ENCODE measurements at places on chromosomes 1 and 21. TPM values are rescaled to one million over a fixed set of nuclear protein-coding genes. Genes with fewer than 3 reads are reported as not detected.
A peak's percentile ranks its signal among the peaks of the same experiment; 100 is the strongest.

ATAD3C gene
- 0.89 TPM for total RNA-seq

FAAH gene
- total RNA-seq, result 0.64 TPM

URB1 gene
- 13.5 TPM for total RNA-seq

COG2 gene
- total RNA-seq, result 12.2 TPM

CCDC185 gene
- total RNA-seq, result not detected

CFHR4 gene
- not detected for total RNA-seq

GRCh38 chr1:230598745-230599144 is 43.5 kb upstream of the COG2 start:
- no peak for DNase-seq

DNA sequence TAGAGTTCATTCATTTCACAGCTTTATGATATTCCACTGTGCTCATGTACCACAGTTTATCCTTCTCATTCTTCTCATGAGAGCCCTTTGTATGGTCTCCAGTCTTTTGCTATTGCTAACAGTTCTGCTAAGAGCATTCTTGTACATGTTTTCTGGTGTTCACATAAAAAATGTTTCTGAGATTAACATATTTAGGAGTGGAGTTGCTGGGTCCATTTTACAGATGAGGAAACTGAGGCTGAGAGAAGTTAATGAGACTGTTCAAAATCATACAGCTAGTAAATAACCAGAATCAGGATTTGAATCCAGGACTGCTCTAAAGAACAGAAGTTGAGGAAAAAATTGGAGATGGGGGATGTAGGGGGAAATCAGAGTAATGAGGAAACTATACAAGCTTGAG is 28.8 kb upstream of the RGS16 start:
- DNase-seq, result no peak

GRCh38 chr1:21781815-21782348 is 1.1 kb downstream of the USP48 start:
- peak; percentile 78 for DNase-seq

- DNase-seq, result no peak
These were observed 160.5 kb upstream of the KIAA0040 start for GRCh38 chr1:175353066-175353465.

DNA sequence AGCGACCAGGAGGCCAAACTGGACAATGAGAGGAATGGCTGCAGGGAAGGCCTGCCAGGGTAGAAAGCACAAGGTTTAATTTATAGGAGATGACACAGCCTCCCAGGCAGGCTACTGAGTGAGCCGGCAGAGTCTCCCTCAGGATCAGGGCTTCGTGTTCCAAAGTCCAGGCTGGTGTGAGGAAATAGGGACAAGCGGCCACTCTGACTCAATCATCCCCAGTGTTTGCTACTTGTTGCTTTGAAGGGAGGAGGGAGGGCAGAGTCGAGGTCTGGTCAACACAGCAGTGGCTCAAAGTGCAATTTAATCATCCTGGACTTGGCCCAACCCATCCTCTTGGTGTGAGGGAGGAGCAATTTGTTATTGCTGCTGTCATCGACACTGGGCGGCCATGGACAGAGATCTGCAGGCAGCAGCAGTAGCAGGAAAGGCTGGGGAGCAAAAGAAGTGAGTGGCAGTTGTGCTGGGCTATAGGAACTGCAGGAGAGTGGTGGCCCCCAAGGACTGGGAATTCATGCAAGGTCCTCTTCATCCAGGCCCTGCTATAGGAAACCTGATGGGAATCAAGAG is 27.5 kb downstream of the TBX15 start:
- no peak for DNase-seq

DNA sequence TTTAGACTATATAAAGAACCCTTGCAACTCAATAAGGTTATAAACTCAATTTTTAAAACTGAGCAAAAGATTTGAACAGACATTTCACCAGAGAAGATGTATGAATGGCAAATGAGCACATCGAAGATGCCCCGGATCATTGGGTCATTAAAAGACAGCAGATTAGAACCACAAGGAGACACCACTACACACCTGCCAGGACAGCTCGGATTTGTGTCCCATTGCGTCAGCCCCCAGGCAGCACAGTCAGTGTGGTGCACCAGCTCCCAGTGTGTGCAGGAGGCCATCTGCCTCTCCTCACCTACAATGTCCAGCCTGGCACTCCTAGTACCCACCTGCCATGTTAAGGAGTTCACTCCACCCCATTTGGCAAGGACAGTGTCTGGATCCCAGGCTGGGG is 61.1 kb upstream of the LRP8 start:
- DNase-seq, result no peak

- DNase-seq, result no peak
These were observed 49.9 kb downstream of the WNT9A start for GRCh38 chr1:227897704-227898438.

DNA sequence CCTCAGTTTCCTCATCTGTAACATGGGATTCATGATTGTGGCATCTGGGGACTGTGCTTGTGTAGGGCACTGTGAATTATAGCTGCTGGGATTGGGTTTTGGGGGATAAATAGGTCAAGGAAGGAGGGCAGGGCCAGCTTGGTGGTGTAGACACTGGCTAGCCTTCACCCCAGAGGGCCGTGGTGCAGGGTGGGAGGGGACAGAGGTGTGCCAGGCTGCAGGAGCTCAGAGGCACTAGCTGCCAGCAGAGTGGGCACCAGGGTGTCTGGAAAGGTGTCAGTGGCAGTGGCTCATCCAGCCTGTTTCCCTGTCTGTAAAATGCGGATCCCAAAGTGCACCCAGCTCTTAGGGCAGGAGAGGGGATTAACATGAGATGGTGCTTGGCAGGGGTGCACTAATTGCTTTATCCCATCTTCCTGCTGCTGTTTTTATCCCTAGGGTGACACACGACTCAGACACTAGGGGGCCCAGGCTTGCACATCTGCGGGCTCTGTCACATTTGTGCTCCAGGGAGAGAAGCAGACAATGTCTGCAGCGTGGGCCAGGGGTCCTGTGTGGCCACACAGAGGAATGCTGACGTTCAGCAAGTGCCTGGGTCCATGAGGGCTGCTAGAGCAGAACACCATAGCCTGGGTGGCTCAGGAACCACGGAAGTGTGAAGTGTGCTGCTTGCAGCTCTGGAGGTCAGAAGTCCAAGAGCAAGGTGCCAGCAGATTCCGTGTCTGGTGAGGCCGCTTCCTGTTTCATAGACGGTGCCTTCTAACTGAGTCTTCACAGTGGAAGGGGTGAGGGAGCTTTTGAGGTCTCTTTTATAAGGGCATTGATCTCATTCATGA is 19.3 kb downstream of the OBSCN start:
- peak; percentile 23 for DNase-seq

DNA sequence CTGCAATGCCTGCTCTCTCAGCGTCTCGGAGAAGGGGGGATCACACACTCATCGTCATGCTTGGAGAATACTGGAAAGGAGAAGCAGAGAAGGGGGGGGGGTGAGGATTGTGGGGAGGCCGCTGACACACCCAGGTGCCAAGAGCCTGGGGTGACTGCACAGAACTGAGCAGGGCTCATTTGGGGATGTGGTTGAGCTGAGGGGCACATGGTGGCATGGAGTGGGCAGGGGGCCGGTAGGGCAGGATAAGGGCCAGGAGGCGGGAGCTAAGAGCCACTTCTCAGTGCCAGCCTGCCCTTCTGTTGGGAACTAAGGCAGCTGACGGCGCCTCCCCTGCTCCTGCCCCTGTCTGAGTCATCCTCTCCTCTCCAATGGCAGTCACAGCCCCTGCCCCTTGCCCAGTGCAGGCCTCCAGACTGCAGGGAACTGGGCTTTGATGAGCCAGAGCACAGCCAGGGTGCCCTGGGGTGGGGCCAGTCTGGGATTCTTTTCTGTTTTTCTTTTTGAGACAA is 27.2 kb downstream of the MRPL37 start:
- no peak for DNase-seq

DNA sequence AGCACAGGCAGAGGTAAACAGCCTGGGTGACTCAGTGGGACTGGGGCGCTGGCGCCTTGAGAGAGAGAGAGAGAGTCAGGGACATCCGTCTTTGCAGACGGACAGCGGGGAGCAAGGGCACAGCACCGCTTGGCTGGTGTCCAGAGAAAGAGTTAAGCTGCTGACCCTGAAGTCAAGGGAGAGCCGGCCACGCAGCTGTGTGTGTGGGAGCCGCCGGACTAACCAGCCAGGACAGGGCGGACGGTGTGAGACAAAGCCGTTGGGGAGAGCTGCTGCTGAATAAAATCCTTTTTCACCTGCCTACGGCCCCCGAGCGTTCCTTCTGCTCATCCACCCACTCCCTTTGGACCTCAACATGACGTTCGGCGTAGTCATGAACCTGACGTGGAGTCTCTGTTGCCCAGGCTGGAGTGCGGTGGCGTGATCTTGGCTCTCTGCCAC is 14.5 kb downstream of the CFAP74 start:
- DNase-seq, result peak; percentile 12
